ENCODE measurements at places on chromosomes 12 and 14.

GRCh38 chr12:57133916-57134315, 5.6 kb downstream of the LRP1 start:
- no peak for DNase-seq

- no peak for DNase-seq
Measured at GRCh38 chr14:33986804-33987203, 35.9 kb upstream of the EGLN3 start.

DNA sequence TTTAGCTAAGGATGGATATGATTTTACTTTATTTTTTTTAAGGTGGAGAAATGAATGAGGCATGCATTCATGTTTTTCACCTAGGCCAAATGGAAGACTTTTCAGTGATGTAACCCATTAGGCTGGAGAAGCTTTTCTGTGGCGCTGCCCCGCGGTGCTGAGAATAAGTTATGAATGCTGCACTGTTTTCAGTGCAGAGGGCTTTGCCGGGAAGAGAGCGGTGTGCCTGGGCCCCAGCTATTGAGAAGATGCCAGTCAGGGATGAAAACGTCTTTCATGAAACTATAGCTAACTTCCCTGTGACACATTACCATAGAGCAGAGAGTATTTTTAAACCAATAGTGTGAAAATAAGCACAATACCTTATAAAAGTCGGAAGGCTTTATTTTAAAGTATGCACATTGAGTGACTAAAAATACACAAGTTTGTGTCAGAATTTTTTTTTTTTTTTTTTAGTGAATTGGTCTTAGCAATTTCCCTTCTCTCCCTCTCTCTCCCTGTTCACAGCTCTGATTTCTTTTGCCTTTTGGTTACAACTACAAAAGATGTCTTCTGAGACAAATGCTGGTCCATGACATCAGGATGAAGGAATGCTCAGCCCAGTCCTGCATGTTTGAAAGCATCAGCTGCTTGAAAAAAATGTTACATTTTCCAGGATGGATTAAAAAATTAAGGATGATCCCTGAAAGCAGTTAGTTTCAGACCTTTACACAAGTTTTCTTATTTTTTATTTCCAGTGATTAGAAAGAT, 48.3 kb downstream of the NPAS3 start:
- DNase-seq: no peak

DNA sequence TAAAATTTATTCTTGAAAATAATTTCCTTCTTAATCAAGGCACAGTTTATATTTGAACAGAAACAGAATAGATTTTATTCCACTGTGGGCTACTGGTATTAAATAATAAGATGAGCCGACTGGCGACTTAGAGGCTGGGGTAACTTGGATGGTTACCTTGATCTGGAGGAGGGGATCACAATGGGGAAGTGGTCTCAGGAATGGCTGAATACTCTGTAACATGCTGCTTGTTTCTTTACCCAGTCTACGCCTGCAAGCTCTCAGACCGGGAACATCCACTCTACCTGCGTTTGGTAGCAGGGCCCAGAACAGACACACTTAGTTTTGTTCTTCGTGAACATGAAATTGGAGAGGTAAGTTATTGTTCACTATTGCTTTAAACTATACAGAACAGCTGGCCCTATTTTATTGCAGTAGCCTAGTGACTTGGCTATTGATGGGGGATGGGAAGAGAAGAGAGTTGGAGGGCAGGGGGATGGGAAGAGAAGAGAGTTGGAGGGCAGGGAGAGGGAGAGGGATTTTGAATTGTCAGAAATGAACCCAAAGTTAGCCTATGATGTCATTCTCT, 67.9 kb downstream of the GNS start:
- DNase-seq: no peak

DNA sequence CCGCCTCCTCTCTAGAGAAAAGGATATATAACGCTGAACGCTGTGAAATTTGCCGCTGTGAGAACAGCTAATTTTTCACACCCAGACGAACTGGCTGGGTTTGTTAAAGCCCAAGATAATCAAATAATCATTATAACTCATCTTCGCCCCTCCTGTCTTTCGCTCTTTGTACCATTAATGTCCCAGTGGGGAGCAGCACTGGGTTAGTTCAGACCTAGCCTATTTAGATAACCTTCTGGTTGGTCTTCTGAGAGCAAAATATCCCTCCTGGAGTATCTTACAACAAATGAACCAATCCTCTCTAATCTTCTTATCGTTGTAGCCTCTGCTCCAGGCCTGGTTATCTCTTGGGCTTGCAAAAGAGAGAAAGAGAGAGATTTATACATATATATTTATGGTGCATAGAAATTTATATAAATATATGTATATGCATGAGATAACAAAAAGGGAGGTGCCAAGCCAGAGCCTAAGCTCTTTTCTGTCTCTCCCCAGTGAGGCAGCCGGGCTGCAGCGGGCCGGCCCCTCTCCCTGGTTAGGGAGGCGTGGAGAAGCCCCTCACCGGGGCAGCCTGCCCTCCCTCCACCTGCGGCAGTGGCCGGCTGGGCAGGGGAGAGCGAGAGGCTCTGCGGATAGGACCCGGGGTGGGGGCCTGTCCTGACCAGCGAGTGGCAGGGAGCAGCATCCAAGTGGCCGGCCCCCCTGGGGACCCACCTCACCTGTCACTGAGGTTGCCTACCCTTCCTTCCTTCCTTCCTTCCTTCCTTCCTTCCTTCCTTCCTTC, 202.0 kb upstream of the LHX5 start:
- DNase-seq: no peak

DNA sequence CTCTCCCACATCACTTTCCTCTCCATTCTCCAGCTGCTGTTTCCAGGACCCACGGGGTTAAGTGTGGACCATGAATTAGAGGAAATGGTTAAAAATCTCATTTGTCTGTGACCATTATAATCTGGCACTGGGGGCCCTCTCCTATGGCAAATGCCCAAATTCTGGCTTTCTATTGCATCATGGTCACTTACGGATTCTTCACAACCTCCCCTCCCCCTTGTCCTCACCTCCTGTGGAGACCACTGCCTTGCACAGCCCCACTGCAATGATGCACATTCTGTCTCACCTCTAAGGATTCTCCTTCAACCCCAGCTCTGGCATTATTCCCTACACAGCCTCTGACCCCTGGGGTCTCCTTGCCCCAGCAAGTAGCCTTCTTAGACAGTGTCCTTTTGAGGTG, 18.9 kb downstream of the BCAT1 start:
- DNase-seq: no peak

- no peak for DNase-seq
Measured at GRCh38 chr12:39852346-39852745, 232.7 kb upstream of the ABCD2 start.

DNA sequence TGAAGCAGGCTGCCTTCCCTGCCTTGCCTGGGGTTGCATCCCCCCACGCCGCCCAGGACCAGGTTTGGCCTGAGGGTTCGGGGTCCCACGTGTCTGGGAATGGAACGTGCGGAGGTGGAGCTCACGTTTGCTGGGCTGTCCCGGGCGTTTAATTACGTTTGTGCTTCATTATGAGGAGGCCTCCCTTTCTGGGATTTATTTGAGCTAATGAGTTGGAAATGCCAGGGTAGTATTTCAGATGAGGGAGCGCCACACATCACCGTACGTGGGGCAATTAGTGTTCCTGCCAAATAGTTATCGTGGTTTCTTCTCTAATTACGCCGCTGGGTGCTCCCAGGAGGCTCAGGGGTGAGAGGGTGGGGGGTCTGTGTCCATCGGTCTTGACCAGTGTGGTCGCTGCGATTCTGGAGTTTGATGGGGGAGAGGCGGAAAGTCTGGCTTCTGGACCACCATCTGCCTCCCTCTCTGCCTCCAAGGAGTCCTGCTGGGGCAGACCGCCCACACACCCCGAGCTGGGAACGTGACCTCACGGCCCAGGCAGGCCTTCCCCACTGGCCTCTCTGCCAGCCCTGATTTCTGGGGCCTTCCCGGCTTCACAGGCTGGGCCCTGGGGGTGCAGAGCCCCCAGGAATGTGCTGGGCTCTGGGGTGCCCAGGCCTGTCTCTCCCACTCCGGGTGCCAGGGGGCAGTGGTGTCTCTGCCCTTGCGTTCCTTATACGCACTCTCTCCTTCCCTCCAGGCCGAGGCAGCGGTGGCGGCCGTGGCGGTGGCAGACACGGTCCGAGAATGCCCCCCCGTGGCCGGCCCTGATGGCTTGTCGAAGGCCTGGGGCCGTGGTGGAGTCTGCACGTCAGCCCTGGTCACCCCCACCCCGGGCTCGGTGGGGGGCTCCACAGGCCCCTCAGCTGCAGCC, 18.9 kb downstream of the KIF26A start:
- DNase-seq: no peak

- no peak for DNase-seq
Measured at GRCh38 chr12:52231305-52232202, 1.5 kb upstream of the KRT7 start.

GRCh38 chr12:114316076-114316475, 89.9 kb downstream of the TBX5 start:
- no peak for DNase-seq

- DNase-seq: no peak
Measured at GRCh38 chr12:8453021-8453513, 2.7 kb upstream of the CLEC6A start.

DNA sequence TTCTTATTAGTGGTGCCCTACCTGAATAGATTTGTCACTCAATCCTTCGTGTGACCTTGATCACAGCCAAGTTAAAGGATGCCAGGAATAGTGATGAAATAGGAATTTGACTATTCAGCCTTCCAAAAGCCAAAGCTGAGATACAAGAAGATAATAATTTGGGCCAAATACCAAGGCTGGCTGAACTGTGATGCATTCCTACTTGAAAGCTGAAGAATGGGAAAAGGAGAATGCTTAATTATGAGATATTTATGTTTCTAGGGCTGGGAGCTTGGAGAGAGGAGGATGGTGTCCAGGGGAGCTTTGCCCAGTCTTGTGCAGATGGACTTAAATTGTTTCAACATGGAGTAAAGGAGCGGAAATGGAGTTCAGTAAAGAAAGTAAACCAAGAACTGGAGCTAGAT, 5.2 kb downstream of the RNASE7 start:
- no peak for DNase-seq

DNA sequence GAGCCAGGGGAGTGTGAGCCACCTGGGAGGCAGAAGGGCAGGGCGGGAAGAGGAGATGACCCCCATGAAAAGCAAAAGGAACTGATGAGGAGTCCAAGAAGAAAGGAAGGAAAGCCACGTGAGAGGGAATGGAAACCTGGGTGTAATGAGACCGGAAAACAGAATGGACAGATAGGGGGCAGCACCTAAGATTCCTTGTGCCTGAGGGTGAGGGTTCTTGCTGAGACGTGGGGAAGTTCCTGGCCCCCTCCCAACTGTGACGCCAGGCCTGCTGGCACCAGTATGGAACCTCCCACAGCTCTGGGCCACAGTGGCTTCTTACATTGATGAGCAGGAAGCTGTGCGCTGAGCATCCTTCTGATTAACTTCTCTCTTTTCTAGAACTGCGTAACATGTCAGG, 30.8 kb downstream of the TTC7B start:
- no peak for DNase-seq

DNA sequence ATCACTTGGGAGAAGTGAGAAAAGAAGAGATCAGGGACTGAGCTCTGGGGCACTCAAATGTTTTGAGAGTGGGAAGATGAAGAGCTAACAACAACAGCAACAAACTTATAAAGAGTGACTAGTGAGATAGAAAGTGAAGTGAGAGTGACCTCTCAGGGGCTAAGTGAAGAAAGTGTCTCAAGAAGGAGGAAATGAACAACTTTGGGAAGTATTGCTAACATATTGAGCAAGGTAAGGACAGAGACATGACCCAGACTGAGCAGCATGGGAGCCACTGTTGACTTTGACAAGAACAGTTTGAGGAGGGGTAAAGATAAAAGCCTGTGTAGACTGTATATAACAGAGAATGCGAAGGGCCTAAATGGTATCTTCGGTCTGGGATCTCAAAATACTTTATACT, 155.1 kb upstream of the BTG1 start:
- no peak for DNase-seq

DNA sequence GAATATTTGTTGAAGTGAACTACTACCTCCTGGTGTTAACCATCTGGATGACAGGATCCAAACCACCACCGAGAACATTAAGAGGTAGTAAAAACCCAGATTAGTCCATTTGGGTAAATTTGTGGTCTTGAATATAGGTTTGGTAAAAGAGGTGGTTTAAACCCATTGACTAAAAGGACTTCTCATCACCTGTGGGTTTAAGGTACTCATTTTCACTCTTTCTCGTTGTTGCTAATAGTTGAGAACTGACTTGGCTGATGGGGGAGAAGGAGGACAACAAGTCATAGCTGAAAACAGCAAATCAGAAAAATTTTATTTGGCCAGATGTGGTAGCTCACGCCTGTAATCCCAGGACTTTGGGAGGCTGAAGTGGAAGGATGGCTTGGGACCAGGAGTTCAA, 59.2 kb downstream of the ACADS start:
- DNase-seq: no peak

DNA sequence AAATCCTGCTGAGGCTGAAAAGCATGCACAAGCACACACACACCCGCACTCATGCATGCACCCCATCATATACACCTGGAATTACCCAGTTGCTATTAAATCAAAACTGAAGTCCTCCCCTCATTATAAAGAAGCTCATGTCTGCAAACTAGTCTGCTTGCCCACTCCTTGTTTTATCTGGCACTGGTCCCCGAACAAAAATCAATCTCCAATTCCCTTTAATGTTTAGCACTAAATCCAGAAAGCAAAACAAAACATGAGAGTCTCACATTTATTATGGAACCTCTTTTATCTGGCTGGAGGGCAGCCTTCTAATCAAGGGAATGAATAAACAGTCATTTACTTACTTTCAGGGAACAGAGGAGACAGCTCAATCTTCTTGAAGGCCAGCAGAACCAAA, 1093.4 kb upstream of the FLRT2 start:
- no peak for DNase-seq

- no peak for DNase-seq
Measured at GRCh38 chr14:54638135-54638446, 71.2 kb downstream of the SAMD4A start.

DNA sequence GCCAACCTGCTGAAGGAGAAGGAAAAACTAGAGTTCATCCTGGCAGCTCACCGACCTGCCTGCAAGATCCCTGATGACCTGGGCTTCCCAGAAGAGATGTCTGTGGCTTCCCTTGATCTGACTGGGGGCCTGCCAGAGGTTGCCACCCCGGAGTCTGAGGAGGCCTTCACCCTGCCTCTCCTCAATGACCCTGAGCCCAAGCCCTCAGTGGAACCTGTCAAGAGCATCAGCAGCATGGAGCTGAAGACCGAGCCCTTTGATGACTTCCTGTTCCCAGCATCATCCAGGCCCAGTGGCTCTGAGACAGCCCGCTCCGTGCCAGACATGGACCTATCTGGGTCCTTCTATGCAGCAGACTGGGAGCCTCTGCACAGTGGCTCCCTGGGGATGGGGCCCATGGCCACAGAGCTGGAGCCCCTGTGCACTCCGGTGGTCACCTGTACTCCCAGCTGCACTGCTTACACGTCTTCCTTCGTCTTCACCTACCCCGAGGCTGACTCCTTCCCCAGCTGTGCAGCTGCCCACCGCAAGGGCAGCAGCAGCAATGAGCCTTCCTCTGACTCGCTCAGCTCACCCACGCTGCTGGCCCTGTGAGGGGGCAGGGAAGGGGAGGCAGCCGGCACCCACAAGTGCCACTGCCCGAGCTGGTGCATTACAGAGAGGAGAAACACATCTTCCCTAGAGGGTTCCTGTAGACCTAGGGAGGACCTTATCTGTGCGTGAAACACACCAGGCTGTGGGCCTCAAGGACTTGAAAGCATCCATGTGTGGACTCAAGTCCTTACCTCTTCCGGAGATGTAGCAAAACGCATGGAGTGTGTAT, 2.4 kb downstream of the FOS start:
- no peak for DNase-seq

- no peak for DNase-seq
Measured at GRCh38 chr12:50354908-50355307, 41.5 kb downstream of the FAM186A start.
